ENCODE measurements at places on chromosomes 7 and 10.

DNA sequence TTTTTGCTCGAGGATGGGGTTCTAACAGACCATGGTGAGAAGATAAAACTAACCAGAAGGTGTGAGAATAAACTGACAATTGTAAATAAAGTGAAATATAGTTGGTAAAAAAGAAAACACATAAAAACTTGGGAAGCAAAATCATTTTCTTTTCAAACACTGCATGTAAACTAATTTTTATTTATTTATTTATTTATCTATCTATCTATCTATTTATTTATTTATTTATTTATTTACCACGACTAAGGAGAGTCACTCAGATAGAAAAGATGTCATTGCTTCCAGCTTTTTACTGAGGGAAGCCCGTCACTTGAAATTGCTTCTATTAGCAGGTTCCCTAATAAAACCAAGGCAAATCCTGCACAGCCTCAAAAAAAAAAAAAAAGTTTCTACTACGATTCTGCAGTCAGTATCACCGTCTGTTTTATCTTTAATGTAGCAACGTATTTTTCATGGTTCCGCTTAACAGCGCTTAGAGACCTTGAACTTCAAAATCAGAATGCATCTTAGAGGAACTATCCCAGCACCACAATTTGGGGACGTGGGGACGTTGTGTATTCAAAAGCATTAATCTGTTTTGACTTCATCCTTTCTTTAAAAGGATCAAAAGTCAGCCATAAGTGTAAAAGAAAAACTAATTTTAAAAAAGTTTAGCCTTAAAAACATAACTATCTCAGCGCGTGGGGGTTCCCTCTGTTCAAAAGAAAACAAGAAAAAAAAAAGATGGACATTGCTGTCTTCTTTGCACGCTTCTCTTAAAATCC is 33.3 kb upstream of the EBLN1 start:
- no peak for DNase-seq

DNA sequence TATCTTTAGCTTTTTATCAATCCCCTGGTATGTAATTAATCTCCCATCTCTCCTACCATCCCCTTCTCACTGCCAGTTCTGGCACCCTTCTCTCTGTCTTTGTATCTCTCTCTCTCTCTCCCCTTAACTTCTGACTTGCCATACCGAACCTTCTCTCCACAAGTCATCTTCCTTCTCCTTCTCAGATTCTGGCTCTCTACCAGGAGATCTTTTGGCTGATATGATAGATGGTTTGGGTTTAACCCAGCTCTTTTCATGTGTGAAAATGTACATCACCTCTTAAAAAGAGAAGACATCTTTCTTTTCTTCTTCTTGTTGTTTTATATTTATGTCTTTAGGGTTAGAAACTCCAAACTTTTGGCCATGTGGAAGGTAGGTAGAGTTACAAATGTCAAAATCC is 196.7 kb downstream of the HGF start:
- no peak for DNase-seq

DNA sequence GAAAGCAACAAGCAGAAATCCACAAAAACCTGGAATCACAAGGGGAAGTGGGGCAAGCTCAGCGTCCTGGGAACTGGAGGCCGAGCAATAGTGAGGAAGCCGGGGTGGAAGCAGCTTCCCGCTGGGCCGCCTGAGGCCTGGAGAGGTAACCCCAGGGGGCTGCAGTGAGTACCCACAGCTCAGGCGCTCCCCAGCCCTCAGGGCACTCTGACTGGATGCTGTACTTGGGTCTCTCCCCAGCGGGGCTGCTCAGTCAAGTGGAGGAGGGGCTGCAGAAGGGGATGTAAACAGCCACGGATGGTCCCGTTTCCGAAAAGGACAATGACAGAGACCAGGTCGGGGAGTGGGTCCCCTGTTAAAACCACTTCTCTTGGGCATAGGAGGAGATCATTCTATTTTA is 50.3 kb downstream of the SLIT1 start:
- DNase-seq: no peak

GRCh38 chr7:130070861-130071622 is 708 bp downstream of the KLHDC10 start:
- no peak for DNase-seq

- DNase-seq: no peak
Measured at GRCh38 chr7:116560021-116560970, 35.5 kb downstream of the CAV1 start.

DNA sequence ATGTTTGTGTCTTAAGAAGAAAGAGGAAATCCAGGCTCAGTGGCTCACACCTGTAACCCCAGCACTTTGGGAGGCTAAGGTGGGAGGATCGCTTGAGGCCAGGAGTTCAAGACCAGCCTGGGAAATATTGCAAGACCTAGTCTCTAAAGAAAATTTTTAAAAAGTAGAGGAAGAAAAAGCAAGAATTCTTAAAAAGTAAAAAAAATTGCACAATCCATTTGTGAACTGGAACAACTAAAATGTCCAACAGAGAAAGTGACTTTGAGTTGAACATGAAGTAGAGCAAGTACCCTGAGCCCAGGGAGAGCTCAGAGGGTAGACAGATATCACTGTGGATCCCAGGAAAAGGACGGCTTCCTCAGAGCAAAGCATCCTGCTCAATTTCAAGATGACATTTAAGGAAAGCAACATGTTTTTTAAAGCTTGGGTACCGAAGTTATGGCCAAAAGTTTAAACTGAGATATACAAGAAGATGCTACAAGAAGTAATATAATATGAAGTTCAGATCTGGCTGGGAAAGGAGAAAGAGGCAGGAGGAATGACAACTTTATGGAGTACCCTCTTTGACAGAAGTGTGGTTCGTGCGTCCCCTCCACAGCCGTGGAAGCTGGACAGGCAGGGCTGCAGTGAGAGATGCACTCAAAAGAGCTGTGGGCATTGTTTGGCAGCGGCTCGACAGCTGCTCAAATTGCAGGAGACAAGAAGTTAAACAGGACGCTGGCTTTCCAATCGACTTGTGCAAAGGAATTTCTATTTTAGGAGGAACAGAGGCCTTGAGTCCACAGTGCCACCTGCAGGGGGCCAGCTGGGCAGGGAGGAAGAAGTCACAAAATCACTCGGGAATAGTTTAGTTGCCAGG is 201.3 kb downstream of the JCAD start:
- no peak for DNase-seq

- no peak for DNase-seq
Measured at GRCh38 chr7:111708072-111708471, 145.8 kb upstream of the IMMP2L start.

DNA sequence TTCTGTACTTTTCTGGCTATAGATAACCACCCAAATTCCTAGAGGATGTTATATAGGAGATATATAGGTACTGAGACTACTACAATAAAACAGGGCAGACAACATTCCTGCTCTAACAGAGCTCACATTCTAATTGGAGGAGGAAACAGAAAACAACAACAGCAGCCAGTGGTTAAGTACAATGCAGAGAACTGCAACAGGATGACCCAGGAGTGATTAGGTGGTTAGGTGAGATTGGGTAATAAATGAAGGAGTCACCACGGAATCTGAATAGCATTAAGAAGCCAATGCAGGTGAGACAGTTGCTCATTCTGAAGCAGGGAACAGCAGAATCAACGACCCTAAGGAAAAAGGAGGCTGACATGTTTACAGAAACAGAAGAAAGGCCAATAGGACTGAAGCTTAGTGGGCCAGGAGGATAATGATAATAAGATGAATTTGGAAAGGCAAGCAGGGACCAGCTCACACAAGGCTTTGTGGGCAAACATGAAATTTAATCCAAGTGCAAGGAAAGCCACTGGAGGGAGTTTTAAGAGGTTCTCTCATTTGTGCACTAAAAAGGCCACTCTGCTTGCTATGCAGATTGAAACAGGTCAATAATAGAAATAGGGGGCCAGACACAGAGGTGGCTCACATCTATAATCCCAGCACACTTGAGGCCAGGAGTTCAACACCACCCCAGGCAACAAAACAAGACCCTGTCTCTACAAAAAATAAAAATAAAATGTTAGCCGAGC is 16.9 kb upstream of the REEP3 start:
- no peak for DNase-seq

GRCh38 chr10:30574432-30574796 is 55.1 kb downstream of the LYZL2 start:
- DNase-seq: no peak

DNA sequence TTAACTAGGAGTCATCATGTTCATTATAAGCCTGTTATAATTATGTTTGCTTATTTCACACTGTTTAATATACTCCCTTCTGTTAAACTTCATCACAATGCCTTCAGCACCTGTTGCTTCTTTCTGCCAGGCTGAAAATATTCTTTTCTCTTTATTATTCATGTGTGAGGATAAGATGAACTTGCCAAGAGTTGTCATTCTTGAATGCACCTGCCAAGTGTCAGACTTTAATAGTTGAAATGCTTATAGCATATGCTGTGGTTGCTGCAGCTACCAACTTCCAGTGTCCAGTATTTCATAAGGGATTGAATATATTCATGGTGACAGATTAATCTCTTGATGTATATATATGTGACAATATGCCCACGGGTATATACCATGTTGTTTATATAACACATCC is 339.2 kb upstream of the MEOX2 start:
- DNase-seq: no peak

DNA sequence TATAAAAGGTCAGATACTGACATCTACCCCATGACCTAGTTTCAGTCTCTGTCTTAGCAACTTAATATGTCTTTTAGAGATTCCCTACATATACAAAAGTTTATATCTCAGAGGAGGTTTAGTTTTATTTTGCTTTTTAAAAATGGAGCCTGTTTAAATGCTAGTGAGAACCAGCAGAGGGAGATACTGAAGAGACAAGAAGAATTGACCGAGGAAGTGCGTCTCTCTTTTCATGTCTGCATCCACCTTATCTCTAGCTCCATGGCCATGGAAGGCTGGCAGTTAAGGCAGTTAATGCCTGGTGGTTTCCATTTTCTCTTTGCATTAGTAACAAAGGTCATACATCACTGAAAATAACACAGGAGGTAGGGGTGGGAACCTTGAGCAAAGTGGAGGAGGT is 10.7 kb downstream of the SUV39H2 start:
- no peak for DNase-seq

DNA sequence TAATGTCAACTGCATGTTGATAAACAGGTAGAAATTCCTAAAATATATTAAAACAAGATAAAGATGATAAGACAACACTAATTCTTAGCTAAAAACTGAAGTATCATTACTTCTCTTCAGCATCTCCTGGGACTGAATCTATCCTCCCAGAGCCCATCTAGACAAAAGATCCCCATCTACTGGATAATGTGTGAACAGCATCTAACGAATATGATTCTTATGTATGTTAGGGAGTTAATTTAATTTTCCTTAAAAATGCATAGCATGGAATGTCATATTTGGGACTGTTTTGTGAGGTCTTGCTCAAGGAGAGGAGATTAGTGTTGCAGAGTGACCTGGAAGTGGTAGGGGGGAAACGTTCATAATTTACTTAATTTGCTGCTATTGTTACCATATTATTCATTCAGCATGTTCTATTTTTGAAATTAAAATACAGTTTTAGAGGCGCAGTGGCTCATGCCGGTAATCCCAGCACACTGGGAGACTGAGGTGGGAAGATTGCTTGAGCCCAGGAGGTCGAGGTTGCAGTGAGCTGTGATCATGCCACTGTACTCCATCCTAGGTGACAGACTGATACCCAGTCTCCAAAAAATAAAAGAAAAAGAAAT is 305.1 kb upstream of the CSTF2T start:
- DNase-seq: no peak

- DNase-seq: no peak
Measured at GRCh38 chr10:89160339-89160738, 46.8 kb downstream of the CH25H start.

DNA sequence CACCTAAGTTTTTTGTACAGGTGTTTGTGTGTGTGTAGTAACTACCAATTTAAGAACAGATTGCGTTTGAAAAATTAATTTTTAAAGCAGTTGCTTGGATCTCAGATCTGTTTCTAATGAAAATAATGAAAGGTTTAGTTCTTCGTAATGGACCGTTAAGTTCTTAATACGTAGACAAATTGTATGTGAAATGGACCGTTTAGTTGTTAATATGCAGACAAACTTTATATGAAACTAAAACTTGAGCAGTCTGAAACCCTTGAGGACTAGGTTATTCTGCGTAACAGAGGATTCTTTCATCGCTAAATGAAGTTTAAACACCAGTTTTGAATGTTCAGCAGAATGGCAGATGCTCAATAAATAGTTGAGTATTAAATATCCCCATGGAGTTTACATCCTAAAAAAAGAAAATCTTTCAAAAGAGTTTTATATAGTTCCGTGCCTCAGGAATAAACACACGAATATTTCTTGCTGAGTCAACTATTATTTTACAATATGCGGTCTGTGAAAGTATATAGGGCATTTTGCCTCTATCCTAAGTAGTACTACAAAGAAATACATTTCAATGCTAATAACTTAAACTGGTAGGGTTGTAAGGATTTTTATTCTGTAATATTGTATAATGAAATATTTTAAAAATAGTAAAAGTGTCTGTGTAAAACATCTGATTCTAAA is 1.2 kb downstream of the DBF4 start:
- DNase-seq: no peak

DNA sequence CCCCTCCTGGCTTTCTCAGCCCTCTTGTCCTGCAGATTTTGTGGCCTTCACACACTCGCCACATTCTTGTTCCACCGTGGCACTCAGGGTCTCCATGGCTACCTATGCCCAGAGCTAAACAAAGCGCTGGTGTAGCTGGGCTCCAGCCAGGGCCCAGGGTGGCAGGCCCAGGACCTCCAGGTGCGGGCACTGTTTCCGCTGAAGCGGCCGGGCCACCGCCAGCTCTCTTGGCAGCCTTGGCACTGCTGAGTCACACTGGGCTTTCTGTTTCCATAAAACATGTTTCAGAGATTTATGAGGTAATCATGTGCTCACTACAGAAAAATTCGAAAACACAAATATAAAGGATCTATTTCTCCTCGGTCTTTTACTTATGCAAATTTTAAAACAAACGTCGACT is 51.3 kb downstream of the AOC1 start:
- DNase-seq: no peak

- DNase-seq: no peak
Measured at GRCh38 chr7:1741751-1742554, 71.9 kb downstream of the ELFN1 start.

DNA sequence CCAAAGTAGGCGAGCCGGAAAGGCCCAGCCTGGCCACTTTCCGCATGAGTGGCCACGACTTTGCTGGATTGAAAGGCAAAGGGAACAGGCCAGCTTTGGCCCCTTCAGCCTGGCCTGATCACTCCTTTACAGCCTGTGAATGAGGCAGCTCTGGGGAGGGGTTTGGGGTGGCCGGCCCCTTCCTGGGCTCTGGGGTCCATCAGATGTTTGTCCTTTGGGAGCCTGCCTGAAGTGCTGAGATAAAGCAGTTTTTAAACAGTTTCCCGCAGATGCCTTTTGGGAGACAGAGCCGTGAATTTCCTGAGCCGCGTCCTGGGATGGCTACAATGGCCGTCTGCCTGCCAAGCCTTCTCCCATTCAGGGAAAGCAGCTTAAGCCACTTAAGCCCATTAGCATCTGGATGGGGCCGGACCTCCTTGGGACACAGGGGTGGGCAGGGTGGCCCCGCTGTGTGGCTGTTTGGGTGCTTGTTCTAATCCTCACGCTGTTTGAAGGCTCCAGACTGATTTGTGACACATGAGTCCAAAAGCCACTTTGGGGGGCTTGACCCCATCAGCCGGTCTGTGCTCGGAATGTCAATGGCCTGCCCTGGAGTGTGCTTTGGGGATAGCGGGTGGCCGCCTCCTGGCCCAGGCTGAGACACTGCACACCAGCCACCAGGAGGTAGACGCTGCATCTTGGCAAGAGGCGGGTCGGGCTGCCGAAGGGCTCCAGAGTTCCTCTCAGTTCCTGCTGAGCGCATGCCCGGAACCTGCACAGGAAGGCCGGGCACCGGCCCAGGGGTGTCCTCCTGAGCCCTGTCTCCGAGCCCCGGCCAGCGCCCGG is 38.9 kb downstream of the NKX6-2 start:
- DNase-seq: no peak

All from stimulated activated CD8-positive, alpha-beta memory T cell treated with anti-CD3 and anti-CD28 coated beads, Interleukin-4, amount 100 ng/mL, for 1 hour (primary cell).